H1 (cell line): ENCODE measurements at places on chromosomes 7 and 10. TPM values are rescaled to one million over a fixed set of nuclear protein-coding genes. Genes with fewer than 3 reads are reported as not detected.

The VWDE gene
- 8.5 and 11.0 TPM in 2 replicates for polyA plus RNA-seq

The CCL24 gene
- polyA plus RNA-seq: not detected in 2 replicates

The PRXL2A gene
- 9.7 and 13.4 TPM in 2 replicates for polyA plus RNA-seq

The SFMBT2 gene
- polyA plus RNA-seq: 2.9 and 3.4 TPM in 2 replicates

The MUC12 gene
- 13.5 and 16.2 TPM in 2 replicates for polyA plus RNA-seq

The TLX1 gene
- not detected in 2 replicates for polyA plus RNA-seq

The BTBD16 gene
- 0.05 TPM in 1 of 2 replicates, not detected in the other for polyA plus RNA-seq

The OR2A1 gene
- 0.05 and 0.11 TPM in 2 replicates for polyA plus RNA-seq

The CRTAC1 gene
- 1.2 and 2.7 TPM in 2 replicates for polyA plus RNA-seq

The TDRD1 gene
- 0.02 and 0.05 TPM in 2 replicates for polyA plus RNA-seq

The ERV3-1 gene
- 8.8 and 9.5 TPM in 2 replicates for polyA plus RNA-seq

The SMKR1 gene
- 0.31 and 1.6 TPM in 2 replicates for polyA plus RNA-seq

The WASHC2C gene
- 7.0 and 8.0 TPM in 2 replicates for polyA plus RNA-seq

The OGA gene
- 18.5 and 31.2 TPM in 2 replicates for polyA plus RNA-seq

The JCAD gene
- polyA plus RNA-seq: 0.56 and 0.75 TPM in 2 replicates

The CPN1 gene
- polyA plus RNA-seq: 0.20 and 0.61 TPM in 2 replicates

The ZNF365 gene
- 0.24 and 0.41 TPM in 2 replicates for polyA plus RNA-seq

The CYP2C18 gene
- polyA plus RNA-seq: 0.17 TPM in 1 of 2 replicates, not detected in the other

The EN2 gene
- 0.03 TPM in 1 of 2 replicates, not detected in the other for polyA plus RNA-seq

The CFAP58 gene
- 0.09 and 0.32 TPM in 2 replicates for polyA plus RNA-seq
